Activated naive CD4-positive, alpha-beta T cell treated with anti-CD3 and anti-CD28 coated beads, Interleukin-2, amount 50 U/mL, for 72 hours (primary cell): ENCODE measurements at places on chromosomes 16 and 17. TPM values are rescaled to one million over a fixed set of nuclear protein-coding genes. Genes with fewer than 3 reads are reported as not detected.

- DNase-seq = no peak
Observed at GRCh38 chr17:17813055-17813724, 23.6 kb downstream of the SREBF1 start.

- no peak for DNase-seq
Observed at GRCh38 chr17:12789481-12790248, at the start of gene ARHGAP44. Gene ARHGAP44, plus strand, starts transcription at chr17:12789498. Its CDS starts 341 bp downstream, at chr17:12789839.

DNA sequence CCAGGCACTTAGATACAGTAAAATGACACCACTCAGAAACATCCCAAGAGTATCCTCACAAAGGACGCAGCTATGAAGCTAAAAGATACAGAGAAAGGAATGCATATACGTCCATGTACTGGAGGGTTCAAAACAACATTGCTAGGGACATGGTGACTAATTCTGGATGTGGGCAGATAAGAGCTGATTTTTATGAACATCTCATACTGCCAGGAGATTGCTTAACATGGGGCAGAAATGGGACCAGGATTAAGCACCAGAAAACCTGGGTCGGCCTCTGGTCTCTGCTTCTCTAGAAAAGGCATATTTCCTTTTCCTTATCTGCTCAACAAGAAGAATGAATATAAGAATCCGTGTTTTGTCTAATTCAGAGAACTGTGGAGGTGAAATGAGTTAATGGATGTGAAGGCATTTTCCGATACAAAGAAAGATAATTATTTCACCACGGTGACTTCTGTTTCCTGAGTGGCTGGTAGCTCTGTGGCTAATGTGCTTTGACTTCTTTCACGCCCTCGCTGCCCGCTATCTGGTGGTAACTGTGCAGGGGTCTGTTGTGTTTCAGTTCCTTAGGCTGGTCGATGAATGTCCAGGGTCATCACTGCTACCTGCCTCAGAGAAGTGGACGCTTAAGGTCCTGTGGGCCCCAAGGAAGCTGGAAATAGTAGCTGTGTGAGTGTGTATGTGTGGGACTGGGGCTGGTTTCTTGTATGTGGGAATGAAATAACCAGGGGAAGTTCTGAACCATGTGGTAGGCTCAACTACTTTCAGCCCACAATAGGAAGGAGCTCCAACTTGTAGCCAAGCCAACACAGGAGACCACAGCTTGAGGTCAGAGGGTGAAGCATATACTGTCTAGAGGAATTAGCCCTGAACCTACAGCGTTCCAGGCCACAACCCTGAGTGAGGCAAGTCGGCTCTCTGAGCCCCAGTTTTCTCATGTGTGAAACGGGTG, 15.8 kb upstream of the CCL5 start:
- no peak for DNase-seq

DNA sequence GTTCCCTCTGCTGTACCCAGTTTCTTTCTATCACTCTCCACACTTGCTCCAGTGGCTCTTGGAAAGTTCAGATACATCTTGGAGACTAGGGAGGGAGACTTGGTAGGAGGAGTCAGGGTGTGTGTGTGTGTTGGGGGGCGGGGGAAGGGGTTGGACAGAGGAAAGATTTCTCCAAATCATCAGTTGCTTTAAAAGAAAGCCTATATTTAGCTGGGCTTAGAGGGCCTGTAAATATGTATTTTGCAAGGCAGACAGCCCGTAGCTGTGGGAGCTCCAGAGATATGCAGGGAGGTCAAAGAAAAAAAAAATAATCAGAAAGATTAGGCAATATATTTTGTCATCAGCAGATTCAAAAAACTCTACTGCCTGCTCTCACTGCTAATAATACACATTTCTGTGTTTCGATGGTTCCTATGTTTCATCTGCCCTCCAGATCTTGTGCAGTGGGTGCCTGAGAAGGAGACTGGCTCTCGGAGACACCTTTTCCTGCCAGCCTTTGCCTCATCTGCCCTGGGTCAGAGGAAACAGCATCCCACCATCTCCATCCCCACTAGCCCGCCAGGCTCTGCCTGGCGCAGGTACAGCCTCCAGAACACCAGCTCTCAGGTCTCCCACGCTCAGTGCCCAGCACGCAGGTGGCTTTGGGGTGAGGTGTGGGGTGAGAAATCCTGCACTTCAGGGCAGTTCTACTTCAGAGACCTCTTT, 4.8 kb upstream of the PPP1R9B start:
- DNase-seq = no peak

GRCh38 chr17:81961087-81961511, at the start of gene NOTUM:
Gene NOTUM, minus strand, starts transcription at chr17:81961187. Its CDS starts 278 bp downstream, at chr17:81960909.
- DNase-seq = no peak

DNA sequence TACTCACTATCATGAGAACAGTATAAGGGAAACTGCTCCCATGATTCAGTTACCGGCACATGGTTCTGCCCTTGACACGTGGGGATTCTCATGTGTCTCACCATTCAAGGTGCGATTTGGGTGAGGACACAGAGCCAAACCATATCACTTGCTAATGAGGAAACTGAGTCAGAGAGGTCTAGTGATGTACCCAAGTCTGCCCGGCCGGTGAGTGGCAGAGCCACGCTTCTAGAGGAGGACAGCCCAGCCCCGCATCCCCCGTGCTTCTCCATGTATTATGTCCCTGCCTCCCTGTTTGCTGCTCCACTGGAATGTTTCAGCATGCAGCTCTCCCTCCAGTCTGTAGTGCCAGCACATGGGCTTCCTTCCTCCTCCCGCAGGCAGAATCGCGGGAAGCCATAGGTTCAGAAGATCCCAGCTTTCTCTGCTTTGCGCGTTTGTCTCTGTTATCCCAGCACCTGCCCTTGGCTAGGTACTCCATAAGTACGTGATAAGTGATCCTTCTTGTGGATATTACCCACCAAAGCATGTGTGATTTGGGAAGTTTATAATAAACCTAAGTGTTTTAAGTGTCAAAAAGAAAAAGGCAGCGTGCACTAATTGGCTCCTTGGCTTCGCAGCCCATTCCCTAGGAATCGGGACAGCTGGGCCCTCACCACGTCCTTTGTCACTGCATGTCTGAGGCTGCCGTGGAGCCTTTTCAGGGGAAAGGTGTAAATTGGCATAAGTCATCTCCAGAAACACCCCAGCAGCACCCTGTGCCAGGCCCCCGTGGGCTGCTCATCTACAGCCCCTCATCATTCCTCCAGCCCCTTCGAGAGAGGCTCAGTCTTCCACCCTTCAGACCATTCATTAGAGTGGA, 103.8 kb downstream of the CLEC16A start:
- no peak for DNase-seq

DNA sequence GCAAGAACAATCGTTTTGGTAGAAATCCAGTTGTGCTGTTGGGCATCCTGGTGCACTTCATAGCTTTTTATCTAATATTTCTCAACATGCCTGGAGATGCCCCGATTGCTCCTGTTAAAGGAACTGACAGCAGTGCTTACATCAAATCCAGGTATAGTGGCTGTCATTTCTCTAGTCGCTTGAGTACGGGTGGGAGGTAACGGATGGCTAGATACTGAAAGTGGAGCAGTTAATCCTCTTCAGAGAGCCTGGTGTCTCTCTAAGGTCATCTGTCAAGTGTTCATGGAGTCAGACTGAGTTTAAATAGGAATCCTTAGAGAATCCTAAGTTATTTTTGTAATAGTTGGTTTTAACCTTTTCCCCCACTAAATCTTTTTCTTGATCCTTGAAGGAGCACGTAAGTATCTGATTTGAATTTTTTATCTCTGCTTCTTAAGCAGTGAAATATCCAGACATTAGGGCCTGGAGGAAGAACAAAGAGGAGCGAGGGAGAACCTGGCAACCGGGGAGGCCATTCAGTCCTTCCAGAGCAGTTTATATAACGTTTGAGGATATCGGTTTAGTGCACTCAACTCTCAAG, 37.2 kb downstream of the MFSD11 start:
- DNase-seq = no peak

DNA sequence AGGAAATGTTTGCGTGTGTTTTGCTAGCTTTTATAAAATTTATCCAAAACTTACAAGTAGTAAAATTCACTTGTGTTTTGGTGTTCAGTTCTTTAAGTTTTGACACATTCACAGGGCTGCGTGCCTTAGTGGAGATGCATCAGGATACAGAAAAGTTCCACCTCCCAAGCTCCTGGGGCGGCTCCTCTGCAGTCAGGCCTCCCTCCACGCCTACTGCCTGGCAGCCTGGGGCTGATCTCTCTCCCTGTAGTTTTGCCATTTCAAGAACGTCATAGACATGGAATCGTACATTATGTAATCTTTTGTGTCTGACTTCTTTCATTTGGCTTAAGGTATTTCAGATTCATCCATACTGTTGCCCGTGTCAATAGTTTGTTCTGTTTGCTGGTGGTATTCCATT, 27.2 kb upstream of the IRF8 start:
- DNase-seq = no peak

DNA sequence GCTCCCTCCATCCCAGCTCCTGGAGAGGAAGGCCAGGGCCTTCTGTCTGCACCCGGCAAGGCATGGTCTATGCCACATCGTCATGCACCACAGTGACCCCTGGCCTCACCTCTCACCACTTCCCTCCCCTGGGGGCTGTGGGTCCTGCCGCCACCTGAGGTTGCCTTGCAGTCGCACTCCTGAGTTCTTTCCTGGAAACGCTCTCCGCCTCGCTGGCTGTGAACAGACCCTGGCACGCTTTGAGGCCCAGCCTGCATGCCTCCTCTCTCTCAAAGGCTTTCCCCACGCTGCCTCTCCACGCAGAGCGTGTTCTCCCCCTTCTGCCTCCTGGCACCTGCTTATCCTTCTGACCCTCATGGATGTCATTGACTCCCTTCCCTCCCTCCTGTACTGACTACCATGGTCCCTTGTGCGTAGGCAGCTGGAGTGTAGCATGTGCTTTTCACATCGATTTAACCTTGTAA, 45.4 kb downstream of the SEC14L1 start:
- DNase-seq = peak; percentile 17

DNA sequence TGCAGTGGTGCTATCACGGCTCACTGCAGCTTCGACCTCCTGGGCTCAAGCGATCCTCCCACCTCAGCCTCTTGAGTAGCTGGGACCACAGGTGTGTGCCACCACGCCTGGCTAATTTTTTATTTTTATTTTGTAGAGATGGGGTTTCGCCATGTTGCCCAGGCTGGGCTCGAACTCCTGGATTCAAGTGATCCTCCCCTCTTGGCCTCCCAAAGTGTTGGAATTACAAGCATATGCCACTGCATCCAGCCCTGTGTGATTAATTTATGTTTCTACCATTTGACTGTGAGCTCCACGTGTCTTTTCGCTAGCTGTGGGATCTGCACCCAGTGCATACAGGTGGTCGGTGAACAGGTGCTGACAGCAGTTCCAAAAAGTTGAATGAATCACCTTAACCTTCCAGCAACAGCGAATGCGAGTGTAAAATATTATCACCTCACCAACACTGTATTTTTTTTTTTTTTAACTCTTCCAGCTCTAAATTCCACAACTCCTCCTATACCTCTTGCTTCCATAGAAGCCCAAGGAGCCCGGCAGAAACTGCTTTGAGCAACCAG, 484 bp upstream of the NUDT7 start:
- DNase-seq = no peak

DNA sequence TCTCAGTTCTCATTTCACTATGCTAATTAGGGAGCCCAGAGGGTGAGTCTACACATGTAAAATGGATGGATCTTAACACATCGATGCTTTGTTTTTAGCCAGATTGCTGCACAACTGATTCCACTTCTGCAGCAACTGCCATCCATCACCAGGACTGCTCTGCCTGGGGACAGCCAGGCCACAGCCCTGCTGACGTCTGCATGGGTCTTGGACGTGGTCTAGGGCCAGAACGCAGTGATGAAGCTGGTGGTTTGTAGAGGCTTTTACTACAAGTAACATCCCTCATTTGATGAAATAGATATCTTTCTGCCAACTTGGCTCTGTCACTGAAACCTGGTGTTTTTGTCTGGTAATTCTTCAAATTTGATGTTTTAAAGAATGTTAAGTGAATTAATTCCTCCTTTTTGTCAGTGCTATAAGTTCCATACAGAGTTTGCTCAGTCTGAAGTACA, 50.6 kb downstream of the MARCHF10 start:
- DNase-seq = no peak

DNA sequence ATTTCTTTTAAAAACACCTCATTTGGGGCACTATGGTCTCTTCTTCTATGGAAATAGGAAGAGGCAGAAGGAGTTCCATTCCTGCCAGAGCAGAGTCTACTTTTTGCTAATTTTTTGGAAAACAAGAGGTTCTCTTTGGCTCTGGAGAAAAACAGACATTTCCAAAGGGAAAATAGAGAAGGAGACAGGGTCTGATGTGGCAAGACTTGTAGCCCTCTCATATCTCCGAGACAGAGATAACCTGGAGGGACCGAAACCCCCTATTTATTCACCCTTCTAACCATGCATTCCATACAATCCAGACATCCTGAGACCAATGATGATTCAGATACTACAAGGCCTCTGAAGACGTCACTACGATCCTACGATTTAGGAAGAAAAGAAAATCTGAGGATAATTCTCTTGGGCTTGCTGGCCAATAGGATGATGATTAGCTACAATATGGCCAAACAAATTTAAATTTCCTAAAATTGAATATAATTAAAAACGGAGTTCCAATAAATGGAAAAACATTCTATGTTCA, 70.2 kb downstream of the HIC1 start:
- DNase-seq = no peak

DNA sequence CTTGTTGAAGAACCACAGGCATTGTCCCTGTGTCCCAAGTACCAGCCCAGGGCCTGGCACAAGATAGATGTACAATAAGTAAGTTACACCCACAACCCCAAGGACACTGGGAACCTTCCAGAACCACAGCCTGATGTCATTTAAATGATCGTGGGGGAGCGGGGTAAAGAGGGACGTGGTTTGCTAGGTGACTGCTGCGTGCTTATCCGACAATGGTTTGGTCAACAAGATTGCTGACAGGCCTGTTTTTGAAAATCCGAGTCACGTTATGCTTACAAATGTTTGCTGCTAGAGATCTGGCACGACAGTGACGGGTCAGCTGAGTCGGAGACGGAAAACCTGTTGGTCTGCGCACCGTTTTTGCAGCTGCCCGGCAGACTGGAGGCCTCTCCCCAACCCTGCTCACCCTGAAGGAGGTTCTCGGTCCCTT, 22.8 kb downstream of the COTL1 start:
- DNase-seq = no peak

DNA sequence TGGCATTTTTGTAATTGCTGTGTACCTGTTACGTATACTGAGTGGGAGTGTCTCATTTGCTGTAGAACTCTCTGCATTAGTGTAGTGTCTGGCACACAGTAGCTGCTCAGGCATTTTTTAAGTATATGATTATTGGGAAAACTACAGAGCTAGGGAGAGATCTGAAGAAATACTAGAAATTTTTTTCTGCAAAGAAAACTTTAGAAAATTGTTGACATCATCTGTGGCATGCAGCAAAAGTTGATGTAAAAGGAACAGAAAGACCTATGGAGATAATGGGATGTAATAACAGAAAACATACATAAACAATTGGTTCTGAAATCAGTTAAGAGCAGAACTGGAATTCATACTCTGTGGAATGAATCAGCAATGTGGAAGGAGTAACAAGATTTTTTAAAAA, 11.6 kb downstream of the CLTC start:
- DNase-seq = no peak

GRCh38 chr16:88578446-88579313, 8.5 kb downstream of the ZC3H18 start:
- no peak for DNase-seq

Gene KRTAP3-2
- not detected for total RNA-seq

Gene TNS4
- total RNA-seq = 1.7 TPM

Gene HOXB6
- 0.16 TPM for total RNA-seq

Gene GAST
- total RNA-seq = not detected

Gene OTOP3
- total RNA-seq = not detected

Gene CACNG5
- total RNA-seq = not detected

Gene EVPLL
- total RNA-seq = not detected

Gene CIBAR2
- total RNA-seq = not detected

Gene LAT
- total RNA-seq = 171 TPM
